MG63 (cell line): ENCODE measurements at places on chromosomes 1 and 21. TPM values are rescaled to one million over a fixed set of nuclear protein-coding genes. Genes with fewer than 3 reads are reported as not detected.

DNA sequence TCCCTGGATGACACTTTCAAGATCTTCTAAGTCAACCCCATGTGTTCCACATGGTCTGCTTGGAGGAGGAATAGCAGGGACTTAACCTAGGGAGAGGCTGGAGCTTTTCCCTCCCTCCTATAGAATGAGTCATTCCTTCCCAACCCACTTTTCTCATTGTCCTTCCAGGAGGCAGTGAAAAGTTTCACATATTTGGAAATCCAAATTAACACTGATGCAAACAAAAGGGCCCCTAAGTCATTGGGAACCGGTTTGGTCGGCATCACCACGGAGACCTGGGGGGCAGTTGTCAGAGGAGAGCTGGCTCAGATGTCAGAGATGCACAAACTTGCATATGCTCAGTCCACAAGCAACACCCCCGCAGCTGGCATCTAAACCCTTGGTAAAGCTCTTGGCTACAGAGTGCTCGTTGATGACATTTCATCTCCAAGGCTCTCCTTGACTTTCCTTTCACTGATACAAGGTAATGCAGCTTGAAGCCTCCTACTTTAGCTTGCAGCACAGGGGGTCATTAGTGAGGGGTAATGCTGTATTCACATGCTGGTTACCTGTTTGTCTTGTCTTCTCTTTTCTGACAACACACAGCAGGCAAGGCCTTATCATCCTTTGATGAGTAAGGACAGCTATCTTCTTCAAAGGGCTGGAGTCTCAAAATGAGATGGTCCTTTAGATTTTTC, 12.3 kb upstream of the LRRC8D start:
- peak; percentile 11 for DNase-seq

DNA sequence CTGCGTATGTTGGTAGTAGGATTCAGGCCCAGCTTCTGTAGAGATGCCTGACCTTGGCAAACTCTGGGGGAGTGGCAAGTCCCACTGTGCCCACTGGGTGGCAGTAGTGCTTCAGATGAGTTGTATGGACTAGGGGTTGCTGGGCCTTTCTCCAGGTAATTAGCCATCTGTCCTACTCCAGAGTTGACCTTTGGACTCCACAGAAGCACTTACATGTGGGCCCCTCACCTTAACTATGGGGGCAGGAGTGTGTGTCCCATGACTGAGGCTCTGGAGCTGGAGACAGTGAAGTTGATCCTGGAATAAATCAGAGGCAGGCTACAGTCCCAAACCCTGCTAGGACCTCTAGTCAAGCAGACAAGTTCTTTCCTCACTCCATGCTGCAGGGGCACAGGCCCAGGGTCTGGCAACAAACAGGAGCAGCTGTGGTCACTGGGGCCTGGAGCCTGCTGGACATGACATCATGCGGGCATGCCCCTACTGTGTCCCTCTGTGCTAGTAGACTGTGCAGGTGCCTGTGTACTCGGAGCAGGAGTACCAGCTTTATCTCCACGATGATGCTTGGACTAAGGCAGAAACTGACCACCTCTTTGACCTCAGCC, 4.6 kb downstream of the DMAP1 start:
- DNase-seq = peak; percentile 60

- DNase-seq = no peak
Measured at GRCh38 chr1:91793877-91794276, 92.1 kb downstream of the TGFBR3 start.

DNA sequence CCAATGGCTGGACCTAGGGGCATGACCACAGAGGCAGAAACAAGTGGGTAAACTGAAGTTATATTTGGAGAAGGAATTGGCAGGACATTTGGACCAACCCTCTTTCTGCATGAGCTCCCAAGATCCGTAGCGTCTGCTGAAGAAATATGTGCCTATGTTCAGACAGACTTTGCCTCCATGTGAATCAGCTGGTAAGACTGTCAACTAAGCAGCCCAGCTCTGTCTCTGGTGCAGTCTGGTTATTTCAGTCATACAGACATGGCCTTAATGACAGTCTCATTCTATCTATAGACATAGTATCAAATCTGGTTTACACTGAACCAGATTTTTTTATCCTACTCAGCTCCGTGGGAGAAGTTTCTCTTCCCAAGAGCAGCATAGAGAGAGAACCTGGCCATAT, 63.1 kb upstream of the PBX1 start:
- DNase-seq = no peak

- peak; percentile 12 for DNase-seq
Measured at GRCh38 chr1:40662864-40663263, 2.6 kb downstream of the RIMS3 start.

DNA sequence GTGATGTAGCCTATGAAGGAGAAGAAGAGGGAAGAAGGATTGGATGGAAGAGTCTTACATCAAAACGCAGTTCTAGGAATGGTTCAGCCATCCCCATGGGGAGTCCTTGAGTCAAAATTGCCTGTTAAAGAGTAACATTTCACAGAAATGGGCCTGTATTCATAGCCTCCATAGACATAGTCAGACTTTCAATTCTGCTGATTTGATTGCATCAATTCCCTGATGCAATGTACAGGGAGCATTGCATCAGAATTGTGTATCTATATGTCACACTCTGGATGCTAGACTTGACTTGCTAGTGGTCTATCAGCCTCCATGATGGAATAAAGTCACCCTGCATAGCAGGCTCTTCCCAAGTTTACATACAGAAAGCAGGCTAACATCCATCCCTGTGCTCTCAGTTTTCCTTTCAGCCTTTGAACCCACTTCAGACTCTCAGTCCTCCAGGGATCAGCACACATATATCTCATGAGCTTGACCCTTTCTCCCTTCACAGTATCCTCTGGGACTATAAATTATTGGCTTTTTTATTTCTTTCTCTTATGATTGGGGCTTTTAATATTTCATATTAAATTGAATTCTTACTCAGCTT, 1111.7 kb upstream of the B3GALT2 start:
- DNase-seq = no peak

GRCh38 chr1:24567792-24568388, 12.0 kb downstream of the NCMAP start:
- DNase-seq = no peak

DNA sequence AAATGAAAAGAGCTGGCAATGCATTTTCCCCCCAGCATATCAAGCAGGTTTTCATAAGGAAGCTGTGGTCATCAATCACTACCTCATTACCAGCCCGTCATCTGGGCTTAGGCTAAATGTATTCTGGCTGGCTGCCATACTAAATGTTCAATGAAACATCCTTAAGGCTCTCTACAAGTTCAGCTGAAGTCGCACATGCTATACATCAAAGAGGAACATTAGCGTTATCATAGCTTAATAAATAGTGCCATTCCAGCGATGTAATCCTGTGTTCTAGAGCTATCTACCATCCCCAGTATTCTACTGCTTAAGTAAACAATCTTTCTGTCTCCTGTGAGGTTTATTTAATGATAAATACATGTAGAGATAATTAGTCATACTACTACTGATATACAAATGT, 288.8 kb downstream of the DPYD start:
- no peak for DNase-seq

GRCh38 chr1:79726321-79726720, 719.8 kb upstream of the ADGRL4 start:
- no peak for DNase-seq

DNA sequence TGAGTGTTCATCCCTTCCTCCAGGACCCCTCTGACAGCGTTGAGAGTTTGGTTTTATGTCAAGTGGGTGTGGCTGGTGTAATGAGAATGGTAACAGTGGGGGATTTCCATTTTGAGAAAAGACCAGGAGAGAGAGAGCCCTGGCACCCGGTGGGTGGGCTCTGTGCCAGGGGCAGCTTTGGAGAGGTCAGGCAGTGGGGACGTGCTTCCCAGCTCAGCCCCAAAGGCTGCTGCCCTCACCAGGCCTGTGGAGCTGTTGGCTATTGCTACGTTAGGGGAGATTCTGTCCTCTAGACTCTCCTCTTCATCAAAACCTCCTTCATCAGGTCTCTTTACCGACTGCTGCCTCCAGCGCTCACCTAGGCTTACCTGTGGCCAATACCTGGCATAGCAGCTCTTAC, 176.3 kb downstream of the PTPRU start:
- peak; percentile 21 for DNase-seq

DNA sequence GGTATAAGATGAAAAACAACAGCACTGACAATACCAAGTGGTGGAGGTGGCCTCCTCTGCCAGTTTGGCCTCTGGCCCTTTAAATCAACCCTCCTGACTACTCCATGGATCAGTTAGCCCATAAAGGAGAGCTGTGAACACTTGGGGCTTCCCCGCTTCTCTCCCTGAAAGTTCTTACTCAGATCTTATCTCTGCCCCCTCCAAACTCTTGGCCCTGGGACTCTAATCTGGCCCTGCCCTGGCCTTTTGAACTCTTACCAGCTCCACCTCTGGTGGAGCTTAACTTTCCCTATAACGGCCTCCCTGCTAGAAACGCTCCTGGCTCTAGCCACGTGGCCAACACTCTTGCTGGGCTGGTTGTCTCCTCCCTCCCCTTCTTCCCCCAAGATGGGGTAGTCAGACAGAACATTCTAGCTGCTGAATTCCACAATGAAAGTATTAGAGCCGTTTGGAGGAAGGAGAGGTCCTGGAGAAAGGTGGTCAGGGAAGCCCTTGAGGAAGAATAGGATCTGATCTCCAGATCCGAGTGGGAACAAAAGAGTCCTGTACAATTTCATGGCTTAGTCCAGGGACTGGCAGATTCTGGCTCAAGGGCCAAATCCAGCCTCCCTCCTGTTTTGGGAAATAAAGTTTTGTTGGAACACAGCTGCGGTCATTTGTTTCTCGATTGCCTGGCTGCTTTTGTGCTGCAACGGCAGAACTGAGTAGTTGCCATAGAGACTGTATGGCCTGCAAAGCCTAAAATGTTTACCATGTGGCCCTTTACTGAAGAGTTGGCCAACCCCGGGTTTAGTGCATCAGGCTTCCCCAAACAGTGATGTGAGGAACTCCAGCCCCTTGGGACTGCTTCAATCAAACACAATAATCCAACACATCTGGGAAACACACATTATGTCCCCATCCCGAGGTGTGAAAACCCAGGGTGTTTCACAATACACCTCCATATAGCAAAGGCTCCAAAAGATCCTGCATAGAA, 9.5 kb upstream of the PIGR start:
- DNase-seq = no peak

The TBX15 gene
- 6.5 and 9.7 TPM in 2 replicates for total RNA-seq

The FCRL5 gene
- total RNA-seq = not detected in 2 replicates

The NUP210L gene
- not detected in 2 replicates for total RNA-seq

The AVPR1B gene
- not detected in 2 replicates for total RNA-seq
